Suppressor macrophage (primary cell): ENCODE measurements at places on chromosomes 11 and 22.

- peak; percentile 73 for DNase-seq
Measured at GRCh38 chr11:124536520-124536919, 6.9 kb downstream of the OR8B12 start.

DNA sequence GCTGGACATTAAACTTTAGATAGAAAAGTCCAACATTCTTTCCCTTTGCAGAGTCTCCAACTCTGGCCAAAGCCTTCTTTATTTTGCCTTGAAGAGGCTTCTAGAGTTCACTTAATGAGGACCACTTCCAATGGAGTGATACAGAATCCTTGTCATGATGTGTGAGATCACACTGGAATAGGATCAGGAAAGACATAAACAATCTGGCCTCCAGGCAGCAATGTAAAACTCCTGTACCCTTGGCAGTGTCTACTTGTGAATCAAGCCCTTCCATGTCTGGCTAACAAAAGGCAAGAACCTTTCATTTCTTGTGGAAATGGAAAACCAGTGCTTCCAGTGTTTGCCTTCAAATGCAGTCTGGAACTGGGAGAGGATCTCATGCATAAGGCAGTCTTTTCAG lies 56.5 kb upstream of the FIBIN start:
- DNase-seq = no peak

- no peak for DNase-seq
Measured at GRCh38 chr11:103384652-103385051, 275.4 kb downstream of the DYNC2H1 start.

- DNase-seq = peak; percentile 52
Measured at GRCh38 chr11:94786264-94787126, 18.3 kb downstream of the AMOTL1 start.

- no peak for DNase-seq
Measured at GRCh38 chr11:117488996-117489952, 161.6 kb downstream of the CEP164 start.

DNA sequence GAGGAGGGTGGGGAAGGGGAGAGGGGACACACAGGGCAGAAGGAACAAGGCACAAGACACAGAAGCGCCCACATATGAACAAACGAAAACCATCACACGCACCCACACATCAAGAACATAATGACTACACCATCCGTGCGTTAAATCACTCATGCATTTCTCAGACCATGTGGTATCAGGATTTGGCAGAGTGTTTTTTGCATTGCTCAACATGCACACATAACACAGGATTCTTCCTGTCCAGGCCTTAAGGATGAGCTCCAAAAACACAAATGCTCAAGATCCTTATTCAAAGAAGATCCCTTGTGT lies 309.5 kb downstream of the CADM1 start:
- DNase-seq = no peak

- DNase-seq = no peak
Measured at GRCh38 chr11:134025082-134025429, 43.8 kb upstream of the JAM3 start.

DNA sequence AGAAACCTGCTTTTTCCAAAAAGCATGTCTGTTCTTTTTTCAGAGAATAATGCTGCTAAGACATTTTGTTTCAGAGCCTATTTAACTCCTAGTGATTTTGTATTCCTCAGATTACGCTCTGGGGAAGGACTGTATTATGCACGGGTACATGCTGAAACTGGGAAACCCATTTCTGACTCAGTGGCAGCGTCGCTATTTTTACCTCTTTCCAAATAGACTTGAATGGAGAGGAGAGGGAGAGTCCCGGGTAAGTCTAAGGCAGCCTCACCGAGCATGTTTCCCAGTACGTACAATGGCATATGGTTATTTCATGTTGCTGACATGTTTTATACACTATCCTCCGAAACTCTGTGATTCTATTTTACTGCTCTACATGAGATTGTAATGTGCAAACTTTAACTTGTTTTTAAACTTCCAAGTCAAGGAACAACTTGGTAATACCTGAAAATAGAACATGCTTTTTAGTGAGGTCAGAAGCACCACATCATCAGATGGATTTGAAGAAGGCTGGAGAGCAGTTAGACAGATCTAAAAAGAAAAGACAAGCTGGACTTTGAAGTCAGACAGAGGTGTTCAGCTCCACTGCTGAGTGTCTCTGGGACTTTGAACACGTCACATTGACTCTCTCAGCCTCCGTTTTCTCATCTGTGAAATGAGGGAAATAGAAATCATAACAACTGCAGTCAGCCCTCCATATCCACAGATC lies 23.7 kb upstream of the MYO18B start:
- DNase-seq = no peak

DNA sequence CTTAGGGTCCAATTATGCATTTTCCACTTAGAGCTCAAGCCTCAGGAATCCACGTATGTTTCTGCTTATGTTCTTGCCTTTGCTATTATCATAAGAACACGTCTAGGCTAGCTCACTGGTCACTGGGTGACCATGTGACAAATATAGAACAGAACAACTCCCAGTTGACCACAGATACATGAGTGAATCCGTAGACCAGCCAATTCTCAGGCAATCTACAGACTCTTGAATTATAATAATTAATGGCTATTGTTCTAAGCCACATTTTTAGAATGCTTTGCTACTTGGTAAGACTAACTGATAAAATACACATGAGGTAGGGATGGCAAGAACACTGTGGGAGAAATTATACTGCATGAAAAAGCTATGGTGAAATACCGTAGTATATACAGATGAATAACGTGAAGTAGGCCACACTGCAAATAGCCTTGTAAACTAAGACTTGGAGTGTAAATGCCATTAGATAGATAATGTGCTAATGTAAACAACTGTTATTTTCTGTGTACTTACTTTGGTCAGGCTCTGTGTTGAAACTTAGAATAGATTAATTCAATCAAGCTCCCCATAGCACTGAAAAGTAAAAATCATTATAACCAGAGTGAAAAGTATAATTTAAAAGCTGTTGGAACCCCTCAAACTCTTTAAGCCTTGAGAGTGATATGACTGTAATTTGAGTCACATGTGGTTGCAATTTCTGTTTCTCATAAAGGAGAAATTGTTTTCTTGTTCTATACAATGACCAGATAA lies 366.2 kb upstream of the CCDC179 start:
- DNase-seq = no peak

- DNase-seq = no peak
Measured at GRCh38 chr11:134215836-134216235, 7.9 kb downstream of the NCAPD3 start.

- no peak for DNase-seq
Measured at GRCh38 chr11:85680897-85681296, 5.1 kb downstream of the CCDC89 start.

DNA sequence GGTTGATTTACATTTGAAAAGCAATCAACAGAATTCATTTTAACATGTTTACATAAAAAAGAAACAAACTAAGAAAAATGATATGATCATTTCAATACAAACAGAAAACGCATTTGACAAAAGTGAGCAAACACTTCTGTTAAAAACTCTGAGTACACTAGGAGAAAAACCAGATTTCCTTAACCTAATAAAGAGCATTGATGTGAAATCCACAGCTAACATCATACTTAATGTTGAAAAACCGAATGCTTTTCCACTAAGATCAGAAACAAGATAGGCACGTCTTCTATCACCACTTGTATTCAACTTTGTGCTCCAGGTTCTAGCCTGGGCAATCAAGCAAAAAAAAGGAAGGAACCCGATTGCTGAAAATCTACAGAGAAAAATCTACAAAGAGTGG lies 227.6 kb downstream of the SBF2 start:
- no peak for DNase-seq

DNA sequence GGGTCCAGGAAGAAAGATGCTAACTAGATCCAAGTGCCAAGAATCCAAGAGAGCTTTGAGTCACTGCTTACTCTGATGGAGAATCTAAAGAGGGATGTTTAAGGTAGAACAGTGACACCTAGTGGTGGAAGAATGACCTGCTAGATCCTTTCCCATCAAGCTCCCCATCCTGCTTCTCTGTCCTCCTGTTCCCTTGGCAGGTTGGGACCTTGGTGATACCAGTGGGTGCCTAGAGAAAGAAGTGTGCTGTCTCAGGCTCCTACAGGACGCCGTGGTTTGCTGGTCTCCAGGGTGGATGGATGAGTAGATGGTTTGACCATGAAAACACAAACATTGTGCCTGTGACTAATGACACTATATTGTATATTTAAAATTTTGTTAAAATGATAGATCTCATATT lies 383.7 kb downstream of the TMEM135 start:
- peak; percentile 86 for DNase-seq

DNA sequence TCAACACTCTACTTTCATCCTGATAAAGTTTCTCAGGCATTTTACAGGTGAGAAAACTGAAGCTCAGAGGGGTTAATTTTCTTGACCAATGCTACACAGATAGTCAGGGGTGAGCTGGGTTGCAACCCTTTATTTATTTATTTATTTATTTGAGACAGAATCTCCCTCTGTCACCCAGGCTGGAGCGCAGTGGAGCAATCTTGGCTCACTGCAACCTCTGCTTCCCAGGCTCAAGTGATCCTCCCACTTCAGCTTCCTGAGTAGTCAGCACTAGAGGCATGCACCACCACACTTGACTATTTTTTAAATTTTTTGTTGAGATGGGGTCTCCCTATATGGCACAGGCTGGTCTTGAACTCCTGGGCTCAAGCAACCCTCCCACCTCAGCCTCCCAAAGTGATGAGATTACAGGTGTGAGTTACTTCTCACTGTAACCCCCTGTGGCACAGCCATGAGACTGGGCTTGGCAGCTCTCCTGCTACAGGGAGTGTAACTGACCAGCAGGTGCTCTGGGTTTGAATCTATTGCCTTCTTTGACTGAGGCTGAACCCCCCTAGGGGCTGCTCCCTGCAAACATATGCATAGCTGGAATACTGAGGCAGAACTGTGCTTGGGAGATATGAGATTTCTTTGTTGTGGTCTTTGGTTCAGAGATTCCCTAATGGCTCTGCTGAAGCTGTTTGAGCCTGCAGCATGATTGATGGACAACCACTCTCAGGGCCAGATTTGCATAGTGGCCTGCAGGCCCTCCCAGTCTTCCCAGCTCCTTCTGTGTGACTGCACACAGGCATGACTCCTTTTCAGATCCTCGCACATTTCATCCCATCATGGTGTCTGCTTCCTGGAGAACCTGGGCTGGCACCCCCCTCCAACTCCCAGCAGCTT lies 6.1 kb downstream of the C11orf96 start:
- no peak for DNase-seq

DNA sequence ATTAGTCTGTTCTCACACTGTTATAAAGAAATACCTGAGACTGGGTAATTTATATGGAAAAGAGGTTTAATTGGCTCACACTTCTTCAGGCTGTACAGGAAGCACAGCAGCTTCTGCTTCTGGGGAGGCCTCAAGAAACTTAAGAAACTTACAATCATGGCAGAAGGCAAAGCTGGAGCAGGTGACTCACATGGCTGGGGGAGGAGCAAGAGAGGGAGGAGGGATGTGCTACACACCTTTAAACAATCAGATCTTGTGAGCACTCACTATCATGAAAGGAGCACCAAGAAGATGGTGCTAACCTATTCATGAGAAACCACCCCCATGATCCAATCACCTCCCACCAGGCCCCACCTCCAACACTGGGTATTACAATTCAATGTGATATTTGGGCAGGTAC lies 381.6 kb downstream of the ETS1 start:
- DNase-seq = no peak

DNA sequence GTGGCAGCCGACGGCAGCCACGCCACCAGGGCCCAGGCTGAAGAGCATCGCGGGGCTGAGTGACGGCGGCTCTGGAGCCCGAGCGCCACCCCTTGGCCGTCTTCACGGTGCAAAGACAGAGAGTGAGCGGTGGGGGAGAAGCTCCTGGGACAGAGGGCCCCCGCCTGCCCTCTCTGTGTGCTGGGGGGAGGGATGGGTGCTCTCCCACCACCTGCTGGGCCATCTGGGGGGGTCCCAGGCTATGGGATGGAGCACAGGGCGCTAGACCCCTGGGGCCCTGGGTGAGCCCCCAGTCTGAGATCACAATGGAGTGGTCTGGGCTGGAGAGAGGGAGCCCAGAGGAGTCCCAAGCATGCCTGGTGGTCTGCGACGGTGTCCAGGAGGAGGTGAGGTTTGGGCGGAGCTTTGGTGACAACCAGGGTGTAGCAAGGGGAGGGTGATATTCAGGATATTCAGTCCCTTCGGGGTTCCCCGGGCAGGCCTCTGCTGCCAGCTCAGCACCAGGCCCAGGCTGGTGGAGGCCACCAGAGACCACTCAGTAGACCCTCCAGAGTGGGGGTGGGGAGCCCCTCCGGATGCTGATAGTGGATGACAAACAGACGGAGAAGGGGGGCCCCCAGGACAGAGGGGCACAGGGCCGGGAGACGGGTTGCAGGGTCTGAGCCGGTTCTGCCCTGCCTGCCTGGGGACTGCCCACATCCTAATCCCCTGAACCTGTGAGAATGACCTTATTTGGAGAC lies 78.1 kb upstream of the PRR5 start:
- peak; percentile 43 for DNase-seq

- no peak for DNase-seq
Measured at GRCh38 chr22:20087319-20088262, 7.5 kb downstream of the DGCR8 start.

DNA sequence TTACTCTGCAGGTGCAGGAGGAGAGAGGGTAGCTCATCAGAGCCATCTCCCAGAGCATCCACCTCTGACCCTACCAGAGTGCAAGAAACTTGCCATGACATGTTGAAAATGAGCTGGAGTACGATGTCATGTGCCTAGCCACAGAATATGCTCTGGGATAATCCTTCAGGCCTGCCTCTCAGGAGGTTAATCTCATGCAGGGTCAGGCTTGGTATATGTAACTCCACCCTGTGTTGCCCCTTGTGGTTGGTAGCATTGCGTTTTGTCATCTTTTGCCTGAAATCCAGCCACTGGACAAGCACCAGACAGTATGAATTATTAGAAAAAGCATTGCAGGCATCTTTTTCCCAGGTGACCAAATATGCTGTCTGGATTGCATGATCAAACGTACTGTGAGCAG lies 36.2 kb downstream of the CNTF start:
- no peak for DNase-seq

- peak; percentile 79 for DNase-seq
Measured at GRCh38 chr11:62539238-62539925, 7.2 kb downstream of the AHNAK start.

DNA sequence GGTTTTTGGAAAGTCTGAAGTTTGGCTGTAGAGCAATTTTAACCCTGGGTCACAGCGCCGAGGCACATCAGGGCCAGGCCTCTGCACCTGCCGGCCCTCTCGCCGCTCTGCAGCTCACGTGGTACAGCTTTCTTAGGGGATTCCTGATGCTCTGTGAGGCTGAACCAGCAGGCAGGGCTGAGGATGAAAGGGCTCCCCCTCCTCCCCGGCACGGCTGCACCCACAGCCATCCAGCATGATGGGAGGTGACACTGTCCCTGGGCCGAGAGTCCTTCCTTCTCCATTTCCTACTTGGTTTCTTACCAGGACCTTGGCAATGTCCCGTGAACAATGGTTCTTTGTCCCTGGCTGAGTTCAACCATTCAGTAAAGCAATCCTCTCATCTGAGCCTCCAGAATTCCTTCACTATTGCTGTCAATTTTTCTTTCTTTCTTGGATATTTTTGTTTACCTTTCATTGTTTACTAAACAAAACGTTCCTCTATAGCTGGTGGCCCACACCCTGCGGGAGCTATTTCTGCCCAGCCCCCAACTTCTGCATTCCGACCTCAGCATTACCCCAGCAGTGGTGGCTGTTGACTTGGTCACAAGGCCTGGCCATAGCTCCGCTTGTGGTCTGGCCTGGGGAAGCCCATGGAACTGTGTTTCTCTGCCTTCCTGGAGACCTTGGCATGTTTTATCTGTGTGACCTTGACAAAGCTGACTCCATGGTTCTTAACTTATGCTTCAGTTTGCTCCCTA lies 172.8 kb upstream of the B3GAT1 start:
- peak; percentile 68 for DNase-seq

GRCh38 chr11:121300972-121301699 lies 8.6 kb downstream of the SC5D start:
- peak; percentile 16 for DNase-seq
